ENCODE measurements at places on chromosomes 1 and 21.

DNA sequence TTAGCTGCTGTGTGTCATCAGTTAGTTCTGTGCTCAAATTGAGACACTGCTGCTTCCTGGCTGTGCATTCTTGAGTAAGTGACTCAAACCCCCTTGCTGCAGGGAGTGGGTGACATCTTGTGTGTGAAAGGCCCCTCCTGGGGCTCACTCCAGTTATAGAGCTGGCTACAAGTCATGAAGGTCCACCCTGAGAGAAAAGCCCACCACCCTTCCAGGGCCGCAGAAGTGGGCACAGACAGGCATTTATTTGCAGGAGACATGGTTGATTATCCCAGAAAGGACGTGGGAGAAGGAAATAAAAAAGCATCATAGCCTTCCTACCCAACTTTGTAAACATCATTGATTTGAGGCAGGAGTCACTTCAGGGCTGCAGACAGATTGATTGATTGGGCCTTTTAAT, 550.6 kb downstream of the MATN1 start:
- DNase-seq, result no peak

DNA sequence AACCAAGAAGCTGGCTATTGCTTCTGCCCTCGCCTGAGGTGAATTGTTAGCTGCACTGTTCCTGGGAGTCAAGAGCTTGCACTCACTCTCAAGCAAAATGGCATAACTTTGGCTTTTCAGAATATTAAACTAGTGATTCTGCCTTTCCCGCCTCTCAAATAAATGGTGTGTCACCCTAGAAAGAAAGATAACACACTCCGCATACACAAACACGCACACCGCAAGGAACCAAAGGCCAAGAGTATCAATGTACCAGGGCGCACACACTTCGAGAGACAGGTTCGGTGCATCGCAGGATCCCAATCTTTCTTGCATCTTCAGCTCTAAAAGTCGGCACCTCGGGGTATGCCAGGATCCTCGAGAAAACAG, 470 bp upstream of the RTCA start:
- DNase-seq, result no peak

DNA sequence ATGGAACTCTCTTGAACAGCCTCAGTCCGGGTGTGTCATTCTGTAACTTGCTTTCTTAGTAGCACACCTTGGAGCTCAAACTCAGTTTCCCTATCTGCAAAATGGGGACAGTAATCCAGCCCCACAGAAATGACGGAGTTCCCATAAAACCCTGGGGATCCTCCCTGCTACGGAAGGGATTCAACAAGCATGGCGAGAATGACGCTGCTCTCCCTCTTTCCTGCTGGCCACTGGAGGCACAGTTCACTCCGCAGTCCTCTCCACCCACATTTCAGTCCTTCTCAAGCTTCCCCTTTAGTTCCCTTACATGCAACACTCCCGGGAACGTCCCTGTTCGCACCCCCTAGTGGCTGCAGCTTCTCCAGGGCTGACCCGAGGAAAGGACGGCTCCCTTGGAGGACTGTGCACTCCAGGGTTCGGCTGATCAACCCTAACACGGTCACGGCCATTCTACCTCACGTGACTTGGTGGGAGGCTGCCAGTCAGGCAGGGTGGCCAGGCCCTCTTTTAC, 20.6 kb downstream of the RUNX3 start:
- DNase-seq, result no peak

DNA sequence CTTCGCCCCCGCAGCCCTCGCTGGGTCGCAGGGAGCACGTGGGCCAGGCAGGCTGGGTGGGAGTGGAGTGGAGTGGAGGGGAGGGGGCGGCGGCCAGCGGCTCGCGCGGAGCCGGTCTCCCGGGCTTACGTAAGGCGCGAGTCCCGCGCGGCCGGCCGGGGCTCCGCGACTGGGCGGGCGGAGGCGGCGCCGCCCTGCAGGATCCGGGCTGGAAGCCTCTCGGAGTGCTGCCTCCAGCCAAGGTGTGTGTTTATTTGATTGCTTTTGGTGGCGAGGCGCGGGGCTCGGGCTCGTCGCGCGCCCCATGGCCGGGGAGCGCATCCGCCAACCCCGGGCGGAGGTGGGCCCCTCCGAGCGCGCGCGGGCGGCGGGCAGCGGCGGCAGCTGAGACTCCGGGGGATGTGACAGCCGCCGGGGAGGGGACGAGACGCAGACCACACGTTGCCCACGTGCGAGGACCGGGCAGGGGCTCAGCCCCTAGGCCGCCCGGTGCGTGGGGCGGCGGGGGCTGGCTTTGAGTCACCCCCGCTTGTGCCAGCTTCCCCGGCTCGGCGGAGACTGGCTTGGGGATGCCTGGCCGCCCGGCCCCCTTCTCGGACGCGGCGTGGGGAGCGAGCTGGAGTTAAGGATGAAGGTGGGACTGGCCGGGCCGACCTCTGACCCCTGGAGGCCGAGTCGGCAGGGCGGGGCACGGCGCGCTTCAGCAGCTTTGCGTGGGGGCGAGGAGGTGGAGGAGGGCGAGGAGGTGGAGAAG, 402 bp upstream of the AK4 start:
- no peak for DNase-seq

DNA sequence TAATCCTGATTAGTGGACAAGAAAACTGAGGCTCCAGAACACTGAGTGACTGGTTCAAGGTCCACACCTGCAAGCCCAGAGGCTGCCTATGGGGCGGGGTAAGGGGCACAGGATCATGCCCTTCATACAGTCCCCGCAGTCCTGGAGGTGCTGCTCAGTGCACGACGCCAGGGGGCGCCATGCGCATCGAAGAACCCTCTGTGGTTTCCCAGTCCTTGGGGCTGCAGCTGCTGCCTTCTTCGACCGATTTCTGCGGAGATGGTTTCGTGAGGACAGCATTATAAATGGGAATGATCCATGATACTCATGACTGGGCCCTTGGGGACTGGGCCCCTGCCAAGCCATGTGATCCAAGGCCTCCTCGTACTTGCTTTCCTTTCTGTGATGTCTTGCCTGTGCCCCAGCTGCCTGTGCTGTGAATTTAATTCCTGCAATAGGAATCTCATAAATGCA, 37.1 kb upstream of the ARHGEF10L start:
- DNase-seq, result no peak

GRCh38 chr1:112982853-112983536, 27.0 kb upstream of the SLC16A1 start:
- DNase-seq, result no peak

- DNase-seq, result no peak
These were observed 33.0 kb upstream of the LRRC38 start for GRCh38 chr1:13546791-13547190.

DNA sequence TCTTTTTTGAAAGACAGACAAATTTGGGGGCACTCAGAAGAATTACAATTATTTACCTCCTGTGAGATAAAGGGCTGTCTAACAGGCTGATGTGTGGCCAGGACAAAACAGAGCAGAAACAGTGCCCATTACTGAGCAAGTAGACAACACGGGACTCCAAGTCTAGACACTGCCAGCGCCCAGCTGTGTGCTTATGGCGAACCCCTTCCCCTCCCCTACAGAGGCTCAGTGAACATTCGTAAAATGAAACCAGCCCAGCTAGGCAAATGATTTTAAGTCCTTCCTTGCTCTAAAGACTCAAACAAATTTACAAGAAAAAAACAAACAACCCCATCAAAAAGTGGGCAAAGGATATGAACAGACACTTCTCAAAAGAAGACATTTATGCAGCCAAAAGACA, 91.1 kb downstream of the RUNX1 start:
- DNase-seq, result no peak

GRCh38 chr1:165416876-165417275, 28.1 kb downstream of the RXRG start:
- DNase-seq, result no peak

DNA sequence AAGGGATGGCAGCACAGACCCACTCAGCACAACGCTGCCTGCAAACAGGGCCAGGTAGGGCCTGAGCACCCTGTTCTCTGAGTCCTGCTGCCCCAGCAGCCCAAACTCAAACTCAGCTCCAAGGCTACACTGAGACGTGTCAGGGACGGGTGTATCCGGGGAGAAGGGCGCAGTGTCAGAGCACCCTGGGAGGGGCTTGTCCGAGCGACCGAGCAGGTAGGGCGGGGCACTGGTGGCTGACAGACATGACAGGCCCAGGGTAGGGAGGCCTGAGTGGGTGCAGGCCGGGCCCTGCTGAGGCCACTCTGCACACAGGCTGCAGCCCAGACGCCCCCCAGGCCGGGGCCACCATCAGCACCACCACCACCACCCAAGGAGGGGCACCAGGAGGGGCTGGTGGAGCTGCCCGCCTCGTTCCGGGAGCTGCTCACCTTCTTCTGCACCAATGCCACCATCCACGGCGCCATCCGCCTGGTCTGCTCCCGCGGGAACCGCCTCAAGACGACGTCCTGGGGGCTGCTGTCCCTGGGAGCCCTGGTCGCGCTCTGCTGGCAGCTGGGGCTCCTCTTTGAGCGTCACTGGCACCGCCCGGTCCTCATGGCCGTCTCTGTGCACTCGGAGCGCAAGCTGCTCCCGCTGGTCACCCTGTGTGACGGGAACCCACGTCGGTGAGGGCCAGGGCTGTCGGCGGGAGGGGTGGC, 5.5 kb downstream of the SCNN1D start:
- no peak for DNase-seq

GRCh38 chr1:8746554-8746953, 70.9 kb downstream of the RERE start:
- DNase-seq, result no peak

DNA sequence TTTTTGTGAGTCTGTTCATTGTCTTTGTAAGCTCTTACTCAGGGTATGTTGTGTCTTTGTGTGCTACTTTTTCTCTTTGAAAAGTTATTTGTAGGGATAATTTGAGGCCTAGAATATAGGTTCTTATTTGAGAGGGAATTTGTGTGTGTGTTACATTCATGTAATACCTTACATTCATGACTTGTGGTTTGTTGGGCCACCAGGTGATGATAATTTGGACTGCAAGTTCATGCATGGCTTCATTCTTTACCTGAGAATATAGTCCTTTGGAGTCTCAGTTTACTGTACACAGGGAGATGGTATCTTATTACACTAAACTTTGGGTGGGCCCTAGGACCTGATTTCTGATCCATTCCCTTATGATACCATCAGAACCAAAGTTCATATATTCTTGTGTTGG, 51.8 kb upstream of the FASLG start:
- no peak for DNase-seq

- DNase-seq, result no peak
These were observed 76.3 kb downstream of the NEK7 start for GRCh38 chr1:198232940-198233675.

DNA sequence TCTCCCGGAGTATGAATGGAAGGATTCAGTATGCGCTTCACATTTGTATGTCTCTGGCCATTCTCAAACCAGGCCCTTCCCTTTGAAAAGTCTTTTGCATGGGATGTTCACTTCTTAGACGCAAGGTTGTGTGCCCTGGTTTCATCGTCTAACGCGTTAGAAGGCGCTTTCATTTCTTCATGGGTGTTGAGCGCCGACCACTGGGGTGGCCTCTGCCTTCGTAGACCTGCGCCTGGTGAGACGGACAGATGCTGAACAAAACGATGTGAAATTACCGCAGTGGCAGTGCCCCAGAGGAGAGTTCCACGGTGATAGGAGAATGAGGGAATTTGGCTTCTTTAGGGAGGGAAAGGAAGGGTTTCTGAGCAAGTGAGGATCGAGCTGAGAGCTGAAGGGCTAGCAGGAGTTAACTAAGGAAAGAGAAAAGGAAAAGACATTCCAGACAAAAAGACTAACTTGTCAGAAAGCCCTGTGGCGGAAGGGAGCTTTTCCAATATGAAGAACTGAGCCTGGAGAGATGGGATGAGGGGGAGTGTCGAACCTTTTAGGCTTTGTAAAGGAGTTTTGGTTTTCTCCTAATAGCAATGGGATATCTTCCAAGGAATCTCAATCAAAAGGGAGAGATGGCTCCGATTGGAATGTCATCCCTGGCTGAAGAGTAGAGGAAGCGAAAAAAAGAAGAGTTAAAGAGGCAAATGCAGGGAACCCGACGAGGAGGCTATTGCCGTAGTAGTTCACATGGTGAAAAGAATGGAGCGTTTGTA, 951 bp downstream of the GGPS1 start:
- no peak for DNase-seq

DNA sequence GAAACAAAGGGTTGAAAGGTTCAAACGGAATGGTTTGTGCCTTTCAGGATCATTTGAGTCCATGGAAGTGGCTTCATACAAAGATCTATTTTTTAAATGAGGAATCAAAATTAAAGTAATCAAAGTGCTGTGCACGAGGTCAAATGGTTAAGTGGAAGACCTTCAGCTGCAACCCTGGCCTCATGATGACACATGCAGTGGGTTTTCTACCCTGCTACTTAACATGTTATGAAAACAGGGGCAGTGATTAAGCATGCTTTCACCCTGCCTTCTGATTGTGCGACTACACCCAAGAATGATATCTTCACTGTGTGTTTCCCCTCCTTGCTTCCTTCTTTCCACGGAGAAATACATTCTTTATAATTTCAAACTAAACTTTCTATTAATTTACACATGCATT, 604.2 kb downstream of the LRRIQ3 start:
- DNase-seq, result no peak

DNA sequence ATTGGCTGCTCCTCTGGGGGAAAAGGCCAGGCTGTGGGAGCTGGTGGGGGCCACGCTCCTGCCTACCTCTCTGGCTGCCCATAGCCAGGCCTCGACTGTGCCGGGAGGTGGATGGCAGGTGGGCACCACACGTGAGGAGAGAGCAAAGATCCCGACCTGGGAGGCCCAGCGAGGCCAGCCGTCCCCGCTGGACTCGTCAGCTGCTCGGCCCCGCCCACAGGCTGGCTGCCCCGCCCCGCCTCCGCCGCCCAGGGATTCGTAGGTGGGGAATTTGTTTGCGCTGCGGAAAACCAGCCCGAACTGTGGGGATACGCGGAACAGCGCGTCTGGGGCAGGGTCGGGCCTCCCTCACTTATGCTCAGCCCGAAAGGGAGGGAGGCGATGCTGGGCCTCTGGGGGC, 31.7 kb downstream of the TP73 start:
- no peak for DNase-seq

DNA sequence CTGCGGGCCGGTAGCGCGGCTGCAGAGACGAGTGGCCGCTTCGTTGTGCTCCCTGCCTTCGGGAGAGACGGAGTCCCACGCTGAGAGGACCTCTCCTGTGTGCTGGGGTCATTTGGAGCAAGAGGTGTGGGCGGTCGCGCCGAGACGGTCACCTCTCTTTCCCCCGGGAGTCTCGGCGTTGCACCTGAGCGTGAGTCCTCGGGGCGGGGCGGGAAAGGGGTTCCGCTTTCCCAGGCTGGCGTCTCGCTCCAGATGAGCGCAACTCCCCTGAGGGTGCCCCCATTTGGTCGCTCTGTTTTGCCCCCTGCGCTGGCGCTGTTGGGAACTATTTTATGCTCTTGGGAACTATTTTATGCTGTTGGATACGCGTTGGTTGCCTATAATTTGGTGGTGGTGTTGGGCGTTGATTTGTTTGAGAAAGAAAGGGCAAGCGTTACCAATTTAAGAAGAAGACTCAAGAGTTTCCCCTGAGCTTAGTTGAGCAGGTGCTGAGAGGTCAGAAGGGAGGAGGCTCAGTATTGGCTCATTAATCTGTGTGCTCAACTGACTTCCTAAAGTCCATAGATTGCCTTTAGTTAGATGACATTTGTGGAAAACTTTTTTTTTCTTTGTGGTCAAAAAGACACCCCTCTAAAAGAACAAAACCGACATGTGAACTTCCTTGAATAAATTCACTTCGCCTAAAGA, 683 bp downstream of the LRRC8B start:
- DNase-seq, result no peak
